ENCODE measurements at places on chromosomes 1 and 21. TPM values are rescaled to one million over a fixed set of nuclear protein-coding genes. Genes with fewer than 3 reads are reported as not detected.

DNA sequence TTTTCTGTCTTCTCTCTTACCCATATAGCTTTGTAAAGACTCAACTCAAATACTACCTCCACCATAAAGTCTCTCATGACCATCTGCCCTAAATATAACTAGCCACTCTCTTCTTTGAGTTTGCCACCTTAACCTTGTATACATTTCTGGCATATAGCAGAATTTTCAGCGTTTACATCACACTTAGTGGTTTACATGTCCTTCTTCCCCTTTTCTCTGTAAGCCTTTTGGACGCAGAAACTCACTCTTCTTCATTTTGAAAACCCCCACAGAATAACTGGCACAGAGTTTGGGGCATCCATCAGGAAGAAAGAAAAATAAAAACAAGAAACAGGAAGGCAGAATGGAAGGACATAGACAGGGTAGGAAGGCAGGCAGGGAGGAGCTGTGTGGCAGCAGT is 131.8 kb upstream of the DUSP10 start:
- DNase-seq, result no peak

DNA sequence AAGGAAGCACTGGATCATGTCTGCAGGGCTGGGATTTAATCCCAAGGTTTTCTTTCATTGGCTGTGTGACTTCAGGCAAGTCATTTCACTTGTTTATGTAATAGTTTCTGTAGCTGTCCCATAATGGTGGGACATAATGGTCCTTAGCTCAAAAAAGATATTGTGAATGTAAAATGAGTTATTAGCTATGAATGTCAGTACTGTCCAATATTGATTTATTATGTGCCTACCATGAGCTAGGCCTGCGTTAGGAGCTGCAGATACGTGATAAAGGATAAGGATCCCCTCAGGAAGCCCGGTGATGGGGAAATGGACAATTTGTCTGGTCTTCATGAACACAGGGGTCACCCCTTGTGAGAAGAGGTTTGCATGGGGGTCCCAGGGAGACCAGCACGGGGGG is 95.8 kb downstream of the PLXNA2 start:
- no peak for DNase-seq

- DNase-seq, result no peak
Observed at GRCh38 chr1:236687273-236687672, 974 bp downstream of the ACTN2 start.

- peak; percentile 37 for DNase-seq
Observed at GRCh38 chr21:26935977-26936376, 30.9 kb downstream of the ADAMTS5 start.

- DNase-seq, result no peak
Observed at GRCh38 chr1:169044296-169044695, 62.2 kb upstream of the ATP1B1 start.

- no peak for DNase-seq
Observed at GRCh38 chr21:30271156-30271555, 11.6 kb downstream of the KRTAP24-1 start.

- DNase-seq, result no peak
Observed at GRCh38 chr1:153615406-153615805, 719 bp downstream of the S100A14 start.

GRCh38 chr21:29102791-29103257 is 27.6 kb upstream of the MAP3K7CL start:
- no peak for DNase-seq

DNA sequence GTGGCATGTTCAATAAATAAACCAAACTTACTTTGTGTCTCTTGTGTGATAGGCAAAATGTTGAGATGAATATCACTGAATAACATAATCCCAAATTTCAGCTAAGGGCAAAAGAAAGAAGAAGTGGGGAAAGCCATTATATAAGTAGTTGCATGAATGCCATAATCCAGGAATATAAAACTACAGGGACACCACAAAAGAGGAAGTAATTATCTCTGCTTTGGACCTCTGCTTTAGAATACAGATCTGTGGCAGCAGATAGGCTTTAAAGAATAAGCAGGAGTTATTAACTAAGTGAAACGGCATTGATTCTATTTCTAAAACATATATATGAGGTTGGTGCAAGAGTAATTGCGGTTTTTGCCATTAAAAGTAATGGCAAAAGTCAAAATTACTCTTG is 288.5 kb upstream of the SNX7 start:
- no peak for DNase-seq

DNA sequence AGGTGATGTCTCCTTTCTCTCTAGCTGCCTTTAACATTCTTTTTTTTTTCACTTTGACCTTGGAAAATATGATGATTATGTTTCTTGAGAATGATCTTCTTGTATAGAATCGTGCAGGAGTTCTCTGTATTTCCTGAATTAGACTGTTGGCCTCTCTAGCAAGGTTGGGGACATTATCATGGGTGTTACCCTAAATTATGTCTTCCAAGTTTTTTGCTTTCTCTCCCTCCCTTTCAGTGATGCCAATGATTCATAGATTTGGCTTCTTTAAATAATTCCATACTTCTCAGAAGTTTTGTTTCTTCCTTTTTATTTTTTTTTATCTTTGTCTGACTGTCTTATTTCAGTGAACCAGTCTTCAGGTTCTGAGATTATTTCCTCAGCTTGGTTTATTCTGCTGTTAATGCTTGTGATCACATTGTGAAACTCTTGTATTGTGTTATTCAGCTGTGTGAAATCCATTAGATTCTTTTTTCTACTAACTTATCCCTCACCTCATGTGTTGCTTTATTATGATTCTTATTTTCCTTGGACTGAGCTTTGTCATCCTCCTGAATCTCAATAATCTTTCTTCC is 268.4 kb upstream of the NRIP1 start:
- DNase-seq, result no peak

- DNase-seq, result no peak
Observed at GRCh38 chr1:153526132-153526543, 9.7 kb downstream of the S100A6 start.

DNA sequence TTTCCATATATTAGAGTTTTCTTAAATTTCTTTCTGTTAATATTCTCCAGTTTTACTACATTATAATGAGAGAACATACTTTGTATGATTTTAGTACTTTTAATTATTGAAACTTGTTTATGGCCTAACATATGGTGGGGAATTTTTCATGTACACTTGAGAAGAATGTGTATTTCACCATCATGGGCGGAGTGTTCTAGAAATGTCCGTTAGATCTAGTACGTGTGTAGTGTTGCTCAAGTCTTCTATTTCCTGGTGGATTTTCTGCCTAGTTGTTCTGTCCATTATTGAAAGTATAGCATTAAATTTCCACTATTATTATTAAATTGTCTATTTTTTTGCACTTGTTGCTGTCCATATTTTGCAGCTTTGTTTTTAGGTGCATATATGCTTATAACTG is 64.0 kb upstream of the RGS21 start:
- DNase-seq, result no peak

DNA sequence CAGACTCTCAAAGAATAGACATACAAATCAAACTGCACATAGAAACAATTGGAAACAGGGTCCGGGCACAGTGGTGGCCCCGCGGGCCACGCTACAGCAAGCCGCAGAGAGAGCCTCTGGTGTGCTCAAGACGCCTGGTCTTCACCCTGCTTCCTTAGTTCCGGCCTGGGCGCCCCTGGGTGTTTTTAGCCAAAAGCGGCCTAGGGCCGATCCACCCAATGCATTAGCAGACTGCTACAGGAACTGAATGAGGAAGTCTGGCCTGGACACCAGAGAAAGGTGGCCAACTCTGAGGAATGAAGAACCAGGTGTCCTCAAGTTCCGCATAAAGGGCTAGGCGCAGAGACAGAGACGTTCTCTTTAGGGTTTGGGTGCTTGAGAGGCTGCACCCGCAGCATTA is 1.7 kb downstream of the PRRX1 start:
- no peak for DNase-seq

- no peak for DNase-seq
Observed at GRCh38 chr1:119782631-119783325, 14.1 kb upstream of the HMGCS2 start.

DNA sequence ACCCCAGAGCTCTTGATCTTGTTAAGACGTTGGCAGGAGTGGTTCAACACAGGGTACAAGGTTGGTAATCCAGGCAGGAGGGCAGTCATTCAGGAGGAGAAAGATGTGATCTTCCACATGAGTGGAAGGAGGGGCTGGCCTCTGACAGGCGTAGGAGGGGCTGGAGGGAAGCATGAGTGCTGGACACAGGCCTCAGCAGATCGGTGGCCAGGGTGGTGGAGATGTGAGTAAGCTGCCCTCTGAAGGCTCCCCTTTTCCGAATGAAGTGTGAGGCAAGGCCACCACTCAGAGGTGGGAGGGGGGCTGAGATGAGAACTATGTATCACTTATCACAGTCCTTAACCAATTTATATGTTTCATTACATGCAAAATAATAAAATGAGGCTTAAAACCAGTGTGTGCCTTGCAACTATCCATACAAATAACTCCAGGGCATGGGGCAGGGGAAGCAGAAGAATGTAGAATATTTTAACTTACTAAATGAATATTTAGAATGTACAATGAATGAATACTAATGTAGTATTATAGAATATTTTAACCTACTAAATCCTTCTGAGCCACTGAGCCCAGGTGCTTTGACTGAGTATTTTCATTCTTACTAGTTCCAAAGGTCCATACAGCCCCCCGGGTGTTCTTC is 103.5 kb upstream of the TLR5 start:
- no peak for DNase-seq

GRCh38 chr1:178768423-178768822 is 43.4 kb downstream of the RALGPS2 start:
- peak; percentile 33 for DNase-seq

GRCh38 chr1:151828921-151829320 is 2.7 kb downstream of the RORC start:
- peak; percentile 62 for DNase-seq

DNA sequence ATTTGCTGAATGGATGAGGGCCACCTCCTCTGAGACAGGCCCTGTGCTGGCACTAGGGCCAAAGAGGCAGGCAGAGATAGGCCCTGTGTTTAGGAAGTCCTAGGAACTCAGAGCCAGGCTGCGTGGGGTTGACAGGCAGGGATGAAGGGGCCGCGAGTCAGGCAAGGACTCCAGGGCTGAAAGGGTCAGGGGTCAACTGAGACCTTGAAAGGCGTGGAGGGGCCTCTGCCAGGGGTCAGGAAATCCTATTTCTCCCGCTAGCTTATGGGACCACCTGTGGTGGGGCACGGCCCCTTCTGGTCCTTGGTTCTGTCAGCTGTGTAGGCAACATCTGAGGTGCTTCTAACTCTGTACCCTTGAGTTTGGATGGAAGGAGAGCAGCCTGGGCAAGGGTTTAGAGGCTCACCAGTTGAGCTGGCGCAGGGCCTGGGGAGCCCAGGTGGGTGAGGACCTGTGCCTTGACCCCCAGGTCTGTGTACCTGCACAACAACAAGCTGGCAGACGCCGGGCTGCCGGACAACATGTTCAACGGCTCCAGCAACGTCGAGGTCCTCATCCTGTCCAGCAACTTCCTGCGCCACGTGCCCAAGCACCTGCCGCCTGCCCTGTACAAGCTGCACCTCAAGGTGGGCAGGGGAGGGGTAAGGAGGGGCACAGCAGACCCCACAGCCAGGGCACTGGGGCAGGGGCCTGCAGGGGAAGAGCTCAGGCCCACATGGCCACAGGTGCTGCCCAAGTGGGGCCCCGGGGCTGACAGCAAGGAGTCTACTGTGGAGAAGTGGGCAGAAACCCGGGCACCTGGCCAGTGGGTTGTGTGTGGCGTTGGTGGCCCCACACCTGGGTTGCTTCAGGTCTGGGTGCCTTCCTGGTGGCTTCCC is 14.9 kb downstream of the PODN start:
- no peak for DNase-seq

DNA sequence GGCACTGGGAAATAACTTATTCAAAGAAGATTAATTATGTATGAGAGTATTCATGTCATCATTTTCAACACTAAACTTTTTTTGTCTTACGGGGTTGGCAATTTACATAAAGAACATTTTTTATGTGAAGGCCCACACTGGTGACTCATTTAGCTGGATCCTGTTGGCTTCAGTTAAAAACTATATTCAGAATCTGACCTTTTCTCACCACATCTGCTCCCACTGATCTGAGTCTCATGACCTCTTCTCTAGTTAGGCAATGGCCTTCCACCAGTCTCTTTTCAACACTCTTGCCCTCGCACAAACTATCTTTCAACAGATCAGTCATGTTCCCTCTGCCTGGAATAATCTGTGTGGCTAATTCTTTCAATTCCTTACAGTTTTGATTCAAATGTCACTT is 53.4 kb downstream of the TMPRSS15 start:
- peak; percentile 38 for DNase-seq

GRCh38 chr1:208230668-208231529 is 13.3 kb downstream of the PLXNA2 start:
- DNase-seq, result no peak

DNA sequence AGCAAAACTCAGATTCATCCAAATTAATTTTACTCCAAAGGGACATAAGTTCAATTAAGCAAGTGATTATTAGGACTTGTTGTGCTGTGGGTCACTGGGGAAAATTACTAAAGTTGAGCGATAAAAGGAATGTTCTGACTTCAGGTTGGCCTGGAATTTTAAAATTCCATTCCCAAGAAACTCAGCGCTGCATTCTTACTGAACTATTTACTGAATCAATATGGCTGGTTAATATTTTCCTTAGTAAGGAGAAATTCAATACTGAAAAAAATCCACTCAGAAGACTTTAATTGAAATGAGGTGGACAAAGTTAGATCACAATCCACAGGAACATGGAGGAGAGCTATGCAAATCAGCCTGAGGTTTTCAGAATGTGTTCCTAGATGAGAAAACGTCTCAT is 578.9 kb upstream of the NR5A2 start:
- DNase-seq, result no peak

GRCh38 chr21:34938089-34938764 is 110.9 kb downstream of the RUNX1 start:
- no peak for DNase-seq

The PTAFR gene
- total RNA-seq, result 0.12 TPM

The FNBP1L gene
- total RNA-seq, result 8.9 TPM

The FAM163A gene
- not detected for total RNA-seq

The C1orf185 gene
- not detected for total RNA-seq

The SZT2 gene
- 10.9 TPM for total RNA-seq

The KRTAP13-2 gene
- total RNA-seq, result not detected

The WNT3A gene
- not detected for total RNA-seq

The SLC35F3 gene
- 4.9 TPM for total RNA-seq

The PSMA5 gene
- 99.8 TPM for total RNA-seq

The RBM8A gene
- total RNA-seq, result 173 TPM

The LCE1E gene
- not detected for total RNA-seq
